Fibroblast of the conjunctiva (primary cell): ENCODE measurements at places on chromosomes 16 and 17.

GRCh38 chr16:83420206-83420760 lies 387.5 kb upstream of the HSBP1 start:
- DNase-seq, result no peak

DNA sequence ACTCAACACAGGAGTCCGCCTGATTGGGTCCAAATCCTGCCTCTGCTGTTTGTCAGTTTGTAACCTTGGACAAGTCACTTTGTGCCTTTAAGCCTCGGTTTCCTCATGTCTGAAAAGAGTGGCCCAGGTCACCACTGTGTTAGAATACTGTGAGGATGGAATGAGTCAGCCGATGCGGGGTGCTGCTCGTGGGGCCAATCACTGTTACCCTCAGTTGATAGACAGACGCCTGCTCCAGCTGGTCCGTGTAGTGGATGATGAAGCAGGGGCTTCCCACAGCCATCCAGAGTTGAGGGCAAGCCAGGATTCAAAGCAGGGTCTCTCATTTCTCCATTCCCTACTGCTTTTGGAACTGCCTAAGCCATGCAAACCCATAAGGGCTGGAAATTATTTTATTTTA lies 5.8 kb downstream of the FBXL19 start:
- no peak for DNase-seq

GRCh38 chr16:88070989-88071625 lies 119.9 kb downstream of the BANP start:
- no peak for DNase-seq

DNA sequence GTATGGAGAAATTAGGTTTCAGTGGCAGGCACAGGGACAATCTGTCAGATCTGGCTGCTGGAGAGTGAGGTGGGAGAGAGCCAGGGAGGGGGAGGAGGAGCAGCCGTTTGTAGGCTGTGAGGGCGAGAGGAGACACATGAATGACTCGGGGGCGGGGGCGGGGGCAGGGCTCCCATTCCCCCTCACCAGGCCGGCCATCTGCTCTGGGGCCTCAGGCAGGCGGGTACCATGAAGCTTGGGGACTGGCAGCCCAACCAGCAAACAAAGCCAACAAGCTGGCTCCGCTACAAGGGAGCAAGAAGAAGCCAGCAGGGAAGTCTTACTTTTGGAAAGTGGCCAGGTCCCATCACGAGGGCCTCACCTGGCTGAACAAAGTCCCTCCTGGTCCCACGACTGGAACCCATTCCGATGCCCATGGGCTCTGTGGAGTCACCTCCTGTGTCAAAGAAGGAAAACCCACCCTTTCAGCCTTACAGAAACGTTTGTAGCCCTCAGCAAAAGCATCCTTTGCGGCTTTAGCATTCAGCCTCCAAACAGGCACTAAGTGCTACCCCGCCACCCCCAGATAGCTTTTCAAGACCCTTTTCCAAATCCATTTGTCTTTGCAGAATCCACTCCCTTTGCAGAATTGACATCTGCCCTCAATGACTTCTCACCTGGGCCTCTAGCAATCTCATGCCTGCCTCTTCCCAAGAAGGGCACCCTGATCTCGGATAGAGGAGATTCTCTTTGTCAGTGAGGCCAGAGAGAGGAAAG lies 9.2 kb upstream of the SSTR2 start:
- DNase-seq, result no peak

DNA sequence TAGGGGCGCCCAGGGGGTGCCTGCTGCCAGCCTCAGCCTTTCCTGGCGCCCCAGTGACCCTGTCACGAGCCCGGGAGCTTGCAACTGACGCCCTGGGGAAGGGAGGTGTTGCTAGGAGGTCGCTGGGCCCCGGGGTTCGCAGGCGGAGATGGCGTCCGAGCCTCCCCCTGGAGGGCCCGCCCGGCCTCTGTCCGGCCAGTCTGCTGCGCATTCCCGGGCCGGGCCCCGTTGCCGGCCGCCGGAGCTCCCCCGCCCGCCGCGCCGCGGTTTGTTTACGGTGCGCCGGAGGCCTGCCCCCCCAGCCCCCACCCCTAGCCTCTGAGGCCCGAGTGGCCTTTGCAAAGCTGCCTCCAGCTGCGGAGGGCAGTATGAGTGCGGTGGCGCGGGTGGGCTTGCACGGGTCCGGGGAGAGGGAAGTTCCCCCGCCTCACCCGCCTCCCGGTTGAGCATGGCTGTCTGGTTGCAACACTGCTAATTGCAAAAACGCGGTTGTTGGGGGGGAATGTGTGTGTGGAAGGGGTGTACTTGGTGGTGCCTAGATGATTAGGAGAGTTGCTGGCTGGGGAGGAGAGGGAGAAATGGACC lies 514 bp downstream of the THRA start:
- no peak for DNase-seq

GRCh38 chr17:82383411-82383810 lies 11.8 kb downstream of the UTS2R start:
- DNase-seq, result no peak

GRCh38 chr17:4554441-4554996 lies 665 bp downstream of the MYBBP1A start:
- DNase-seq, result no peak

DNA sequence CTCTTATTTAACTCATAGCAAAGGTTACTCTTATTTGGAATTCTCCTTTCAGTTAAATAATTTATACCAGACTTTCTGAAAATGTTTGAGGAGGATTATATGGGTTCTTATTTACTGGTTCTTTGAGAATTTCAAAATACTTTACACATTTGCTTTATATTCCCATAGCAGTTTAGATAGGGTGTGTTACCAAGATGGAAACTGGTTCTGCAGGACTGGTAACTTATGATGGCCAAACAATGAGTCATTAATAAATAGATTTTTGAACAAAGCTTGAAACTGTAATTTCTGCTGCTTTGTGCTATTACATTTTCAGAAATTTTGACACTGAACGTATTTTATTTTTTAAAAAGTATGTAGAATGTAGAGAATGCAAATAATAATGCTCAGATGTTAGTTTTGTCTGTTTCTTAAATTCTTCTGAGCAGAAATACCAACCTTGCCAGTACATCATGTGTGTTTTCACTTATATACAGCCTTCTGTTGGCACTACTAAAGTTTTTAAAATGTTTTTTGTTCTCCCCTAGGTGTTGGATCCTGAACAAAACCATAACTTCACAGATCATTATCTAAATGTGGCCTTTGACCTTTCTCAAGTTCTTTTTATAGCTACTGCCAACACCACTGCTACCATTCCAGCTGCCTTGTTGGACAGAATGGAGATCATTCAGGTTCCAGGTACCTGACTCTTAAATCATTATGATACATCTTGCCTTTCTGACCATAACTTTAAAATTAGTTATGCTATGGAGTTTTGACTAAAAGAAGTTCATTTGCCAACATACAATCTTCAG lies 48.3 kb upstream of the ABCC11 start:
- no peak for DNase-seq

- DNase-seq, result no peak
These were observed 9.3 kb downstream of the NUBP1 start for GRCh38 chr16:10752843-10753523.

DNA sequence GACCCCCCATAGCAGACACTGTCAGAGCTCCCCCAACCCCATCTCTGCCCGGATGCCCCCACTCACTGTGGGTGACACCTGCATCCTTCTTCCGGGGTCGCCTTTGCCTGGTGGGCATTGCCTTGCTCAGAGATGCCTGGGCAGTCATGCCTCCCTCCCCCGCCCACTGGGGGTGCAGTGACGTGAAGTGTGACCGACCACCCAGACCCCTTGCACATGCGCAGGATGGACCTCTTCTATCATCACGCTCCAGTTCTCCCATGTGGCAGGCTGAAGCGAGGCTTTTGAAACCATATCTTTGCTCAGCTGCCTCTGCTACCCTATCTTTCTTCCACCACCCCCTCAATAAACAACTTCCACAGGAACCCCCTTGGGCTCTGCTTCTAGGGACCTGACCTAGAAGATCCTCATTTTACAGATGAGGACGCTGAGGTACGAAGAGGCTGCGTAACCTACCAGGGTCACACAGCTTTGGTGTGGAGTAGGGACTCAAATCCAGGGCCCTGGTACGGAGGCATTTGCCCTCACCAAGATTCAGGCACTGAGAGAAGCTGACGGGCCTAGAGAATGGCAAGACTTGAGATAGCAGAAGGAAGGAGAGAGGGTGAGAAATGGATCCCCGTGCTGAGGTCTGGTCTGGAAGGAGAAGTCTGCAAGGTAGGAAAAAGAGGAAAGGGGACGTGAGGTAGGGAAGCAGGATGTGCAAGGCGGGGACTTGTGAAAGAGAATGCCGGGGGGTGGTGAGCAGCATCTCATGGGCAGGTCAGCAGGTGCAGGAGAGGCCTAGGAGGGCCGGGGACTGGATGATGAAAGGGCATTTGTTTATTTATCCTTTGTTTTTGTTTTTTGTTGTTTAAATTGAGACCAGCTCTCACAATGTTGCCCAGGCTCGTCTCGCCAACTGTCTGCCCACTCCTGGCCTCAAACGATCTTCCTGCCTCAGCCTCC lies 14.4 kb downstream of the NLRC5 start:
- no peak for DNase-seq

DNA sequence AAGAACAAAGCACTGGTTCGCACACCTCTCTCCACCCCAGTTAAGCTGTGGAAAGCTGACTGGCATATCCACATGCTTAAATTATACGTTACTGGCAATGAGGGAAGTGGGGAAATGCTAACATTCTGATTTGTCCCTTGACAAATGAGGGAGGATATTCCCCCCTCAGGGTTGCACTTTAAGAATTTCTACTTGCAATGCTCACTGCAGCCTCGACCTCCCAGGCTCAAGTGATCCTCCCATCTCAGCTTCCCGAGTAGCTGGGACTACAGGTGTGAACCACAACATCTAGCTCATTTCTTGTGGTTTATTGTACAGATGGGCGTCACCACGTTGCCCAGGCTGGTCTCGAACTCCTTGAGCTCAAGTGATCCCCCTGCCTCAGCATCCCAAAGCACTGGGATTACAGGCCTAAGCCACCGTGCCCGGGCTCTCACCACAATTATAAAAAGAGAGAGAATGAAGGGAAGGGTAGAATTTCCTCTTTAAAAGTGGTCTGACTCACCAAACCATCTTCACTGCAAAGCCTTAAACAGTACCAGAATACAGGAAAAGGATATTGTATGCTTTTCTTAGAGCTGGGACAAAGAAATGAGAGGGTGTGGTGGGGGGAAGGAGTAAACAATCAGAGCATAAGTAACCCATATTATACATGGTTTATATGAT lies 38.9 kb downstream of the KANSL1 start:
- no peak for DNase-seq

DNA sequence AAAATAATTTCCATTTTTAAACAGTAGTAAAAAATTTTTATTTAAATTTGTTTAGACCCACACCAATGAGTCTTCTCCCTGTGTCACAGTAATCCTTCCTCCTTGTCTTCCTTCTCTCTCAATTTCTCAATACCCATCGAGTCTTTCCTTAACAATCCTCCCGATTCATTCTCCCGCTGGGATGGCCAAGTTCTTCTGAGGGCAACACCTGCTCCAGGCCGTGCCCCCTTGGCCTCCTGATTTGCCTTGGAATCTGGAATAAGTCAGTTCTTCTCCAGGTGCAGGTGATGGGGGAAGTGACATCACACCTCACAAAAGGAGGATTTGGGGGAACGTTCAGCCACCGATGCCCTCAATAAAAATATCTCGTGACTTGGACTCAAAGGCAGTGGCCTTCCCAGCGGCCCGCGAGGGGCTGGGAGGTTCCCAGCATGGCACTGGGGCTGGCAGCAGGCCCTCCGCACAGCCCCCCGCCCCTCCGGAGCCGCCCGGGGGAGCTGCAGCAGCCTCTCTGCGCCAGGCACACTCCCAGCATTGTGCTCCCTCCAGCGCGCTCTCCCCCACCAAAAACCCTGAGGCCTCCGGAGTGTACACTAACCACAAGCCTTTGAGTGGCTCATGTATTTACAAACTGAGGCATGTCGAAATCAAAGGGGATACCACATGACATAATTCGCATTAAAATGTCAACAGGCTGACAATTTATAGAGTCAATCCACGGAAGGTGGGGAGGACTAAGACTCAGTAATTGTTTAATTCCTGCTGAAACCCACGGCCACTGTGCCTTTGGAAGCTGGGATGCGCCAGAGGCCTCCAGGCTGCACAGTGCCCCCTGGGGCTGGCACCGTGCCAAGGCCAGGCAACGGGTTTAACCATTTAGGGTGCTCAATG lies 120.5 kb downstream of the ZFHX3 start:
- DNase-seq, result no peak

- no peak for DNase-seq
These were observed 53.1 kb downstream of the NDE1 start for GRCh38 chr16:15703029-15703736.

DNA sequence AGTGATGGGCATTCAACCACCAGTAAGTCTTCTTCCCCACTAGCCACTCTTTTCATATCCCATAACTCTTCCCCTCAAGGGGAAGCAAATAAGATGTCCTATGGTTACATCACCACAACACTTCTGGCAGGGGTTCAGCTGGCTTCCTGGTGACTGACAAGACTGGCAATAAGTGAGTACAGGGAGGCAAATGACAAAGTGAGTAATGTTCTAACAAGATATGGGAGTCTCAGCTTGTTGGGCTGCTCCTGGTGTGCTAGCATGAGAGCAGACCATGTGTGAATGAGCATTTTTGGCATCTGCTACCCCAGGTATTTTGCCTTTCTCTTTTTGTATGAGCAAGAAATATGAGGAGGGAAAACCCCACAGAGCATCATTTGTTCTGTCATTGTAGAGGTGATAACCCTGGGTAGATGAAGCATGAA lies 9.9 kb downstream of the TMIGD1 start:
- DNase-seq, result peak; percentile 55

DNA sequence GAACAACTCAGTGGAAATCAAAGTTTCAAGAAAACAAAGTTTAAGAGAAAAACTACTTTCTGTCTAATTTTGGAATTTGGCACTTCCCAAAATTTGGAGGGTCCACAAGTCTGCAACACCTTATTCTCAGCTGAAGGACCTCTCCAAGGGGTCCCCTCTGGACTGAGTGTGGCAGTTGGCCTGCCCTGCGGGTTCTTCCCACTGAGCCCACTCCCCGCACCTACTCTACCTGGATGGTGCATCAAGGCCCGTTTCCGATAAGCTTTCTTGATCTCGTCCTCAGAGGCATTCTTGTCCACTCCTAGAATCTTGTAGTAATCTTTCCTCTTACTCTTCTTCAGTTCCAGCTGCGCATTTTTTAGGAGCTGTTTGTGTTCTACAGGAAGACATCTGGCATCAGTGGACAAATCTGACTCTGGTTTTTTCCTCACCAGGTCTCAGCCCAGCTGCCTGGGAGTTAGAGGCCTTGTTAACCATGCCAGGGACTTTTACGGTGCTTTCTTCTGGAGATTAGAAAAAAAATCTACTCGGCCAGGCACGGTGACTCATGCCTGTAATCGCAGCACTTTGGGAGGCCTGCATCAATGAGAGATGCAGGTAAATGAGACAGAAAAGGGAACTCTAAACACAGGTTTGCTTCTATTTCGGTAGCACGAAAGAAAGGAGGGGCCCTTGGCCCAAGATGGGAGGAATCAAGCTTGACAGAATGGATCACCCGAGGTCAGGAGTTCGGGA lies 15.6 kb downstream of the CNP start:
- no peak for DNase-seq

- no peak for DNase-seq
These were observed 7.6 kb upstream of the WNT3 start for GRCh38 chr17:46826116-46826515.

DNA sequence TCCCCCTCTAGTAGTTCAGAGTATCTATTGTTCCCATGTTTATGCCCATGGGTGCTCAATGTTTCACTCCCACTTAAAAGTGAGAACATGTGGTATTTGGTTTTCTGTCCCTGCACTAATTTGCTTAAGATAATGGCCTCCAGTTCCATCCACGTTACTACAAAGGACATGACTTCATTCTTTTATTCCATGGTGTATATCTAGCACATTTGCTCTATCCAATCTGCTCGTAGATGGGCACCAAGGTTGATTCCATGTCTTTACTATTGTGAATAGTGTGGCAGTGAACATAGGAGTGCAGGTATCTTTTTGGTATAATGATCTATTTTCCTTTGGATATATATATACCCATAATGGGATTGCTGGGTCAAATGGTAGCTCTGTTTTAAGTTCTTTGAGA lies 169.2 kb upstream of the TBX2 start:
- DNase-seq, result no peak
